ENCODE measurements at places on chromosomes 13 and 19.

DNA sequence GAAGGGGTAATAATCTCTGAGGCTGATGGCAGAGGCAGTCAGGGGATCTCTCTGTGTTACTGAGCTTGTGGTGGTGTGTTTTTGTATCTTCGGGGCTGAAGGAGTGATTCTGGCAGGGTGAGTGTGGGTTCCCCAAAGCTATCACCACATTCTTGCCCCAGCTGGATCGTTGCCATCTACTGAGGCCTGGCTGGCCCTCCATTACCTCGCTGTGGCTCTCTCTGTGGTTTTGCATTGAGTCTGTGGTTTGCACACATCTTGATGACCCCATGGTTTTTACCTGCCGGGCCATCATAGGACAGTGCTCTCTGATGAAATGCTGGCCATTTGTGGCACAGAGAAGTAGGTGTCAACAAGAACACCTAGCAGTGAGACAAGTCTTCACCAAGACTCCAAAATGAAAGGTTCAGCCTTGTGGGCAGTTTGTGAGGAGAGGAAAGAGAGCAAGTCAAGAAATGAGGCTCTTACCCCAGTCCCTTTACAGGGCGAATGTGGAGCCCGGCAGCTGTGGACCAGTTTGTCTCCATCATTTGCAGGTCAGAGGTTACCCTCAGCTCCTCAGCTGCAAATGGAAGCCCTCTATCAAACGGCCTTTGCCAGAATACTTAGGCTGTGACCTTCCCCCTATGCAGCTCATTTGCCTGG lies 69.0 kb upstream of the NPAS1 start:
- no peak for DNase-seq

DNA sequence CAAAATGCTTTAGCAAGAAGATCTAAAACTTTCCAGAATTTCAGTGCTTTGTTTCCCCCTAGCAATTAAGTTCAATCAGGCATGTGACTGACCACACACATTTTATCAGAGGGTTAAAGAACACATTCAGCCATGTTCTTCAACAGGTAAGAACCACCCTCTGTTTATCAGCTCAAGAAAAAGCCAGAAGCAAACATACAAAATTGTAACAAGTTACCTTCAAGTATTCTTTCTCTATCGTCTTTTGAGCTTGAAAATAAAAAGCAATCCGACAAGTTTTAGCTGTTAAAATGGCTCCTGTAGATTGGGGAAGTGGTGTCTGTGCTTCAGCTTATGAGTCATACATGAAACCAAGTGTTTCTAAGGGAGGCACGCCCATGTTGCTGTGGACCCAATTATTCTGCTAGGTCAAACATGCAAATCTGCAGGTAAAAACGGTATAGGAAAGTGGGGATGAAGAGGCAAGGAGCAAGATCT lies at the start of gene ELF1:
Gene ELF1 (minus strand): TSS at position 306 of the 477 bp plus-strand sequence. CDS start 37,262 bp downstream, outside the sequence.
- DNase-seq, result peak; percentile 35

GRCh38 chr19:8890260-8890659 lies 58.1 kb downstream of the MBD3L1 start:
- DNase-seq, result no peak

GRCh38 chr19:9075064-9075949 lies 11.6 kb upstream of the OR1M1 start:
- peak; percentile 94 for DNase-seq

GRCh38 chr13:80235967-80236302 lies 105.0 kb downstream of the SPRY2 start:
- no peak for DNase-seq

DNA sequence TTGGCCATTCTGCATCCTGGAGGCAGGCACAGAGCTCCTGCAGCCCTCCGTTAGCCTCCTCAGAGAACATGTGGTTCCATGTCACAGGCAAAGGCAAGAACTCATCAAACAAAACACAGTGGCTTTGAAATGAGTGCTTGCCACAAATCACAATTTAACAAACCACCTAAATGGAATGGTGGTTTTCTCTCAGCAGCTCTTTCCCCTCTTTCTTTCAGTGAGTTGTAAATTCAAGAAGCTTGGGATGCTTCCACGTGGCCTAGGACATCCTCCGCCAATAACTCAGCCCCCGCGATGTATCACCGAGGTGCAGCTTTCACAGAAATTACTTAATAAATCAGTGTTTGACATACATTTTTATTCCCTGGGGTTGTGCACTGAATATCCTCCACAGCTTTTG lies 65.4 kb upstream of the RFC3 start:
- no peak for DNase-seq

GRCh38 chr13:32969516-32969941 lies 46.7 kb upstream of the KL start:
- DNase-seq, result peak; percentile 42

DNA sequence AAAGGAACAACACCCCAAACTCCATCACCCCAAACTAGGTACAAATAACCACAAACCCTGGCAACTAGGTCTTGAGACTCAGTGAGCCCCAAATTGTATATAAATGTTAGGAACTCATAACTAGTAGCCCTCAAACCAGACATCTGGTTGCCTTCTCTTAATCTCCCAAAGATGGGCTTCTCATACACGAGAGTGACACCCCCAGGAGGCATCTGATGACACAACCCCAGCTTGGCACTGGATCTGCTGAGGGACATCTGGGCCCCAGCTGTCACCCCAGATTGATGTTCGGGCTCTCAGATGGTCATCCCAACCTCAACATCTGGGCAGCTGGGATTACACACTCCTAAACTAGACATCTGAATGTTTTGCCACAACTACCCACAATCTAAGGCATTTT lies 14.8 kb downstream of the RABAC1 start:
- DNase-seq, result no peak

DNA sequence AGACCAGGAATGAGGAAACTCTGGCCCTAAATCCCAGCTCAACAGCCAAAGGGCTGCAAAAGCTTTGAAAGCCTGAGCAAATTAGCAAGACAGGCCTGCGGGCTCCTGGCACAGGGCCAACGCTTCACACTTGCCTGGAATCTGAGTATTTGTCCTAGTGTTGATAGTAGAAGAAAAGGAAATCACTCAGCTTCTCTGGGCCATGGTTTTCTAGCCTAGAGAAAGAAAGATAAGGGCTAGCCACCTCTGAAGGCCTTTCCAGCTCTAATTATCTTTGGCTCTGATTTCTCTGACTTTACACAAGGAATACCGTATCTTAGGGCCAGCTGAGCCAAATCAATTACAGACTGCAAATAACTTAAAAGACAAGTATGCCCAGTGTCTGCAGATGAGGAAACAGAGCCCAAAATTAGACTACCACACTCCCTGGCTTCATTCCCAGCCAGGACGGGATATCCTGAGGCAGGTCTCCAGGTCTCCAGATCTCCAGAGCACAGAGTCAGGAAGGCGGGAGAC lies 69.6 kb downstream of the STK24 start:
- peak; percentile 63 for DNase-seq

DNA sequence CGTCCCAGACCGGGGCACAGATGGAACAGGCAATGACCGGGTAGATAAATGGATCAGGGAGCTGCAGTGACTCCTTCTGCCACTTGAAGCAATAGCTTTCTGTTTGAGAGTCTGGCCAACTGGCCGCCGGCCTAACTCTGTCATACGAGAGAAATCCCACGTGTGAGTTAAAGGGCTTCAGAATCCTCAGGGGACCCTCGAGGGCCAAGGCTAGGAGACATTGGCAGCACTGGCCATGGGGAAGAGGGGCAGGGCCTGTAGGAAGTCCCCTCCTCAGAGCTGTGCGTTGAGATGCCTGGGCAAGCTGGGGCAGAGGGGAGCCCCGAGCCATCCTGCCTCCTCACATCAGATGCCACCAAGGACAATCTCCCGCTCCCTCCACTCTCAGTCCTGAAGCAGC lies 51.6 kb downstream of the KLF2 start:
- DNase-seq, result no peak

- peak; percentile 38 for DNase-seq
Measured at GRCh38 chr13:105598529-105598928, 936.9 kb downstream of the EFNB2 start.

DNA sequence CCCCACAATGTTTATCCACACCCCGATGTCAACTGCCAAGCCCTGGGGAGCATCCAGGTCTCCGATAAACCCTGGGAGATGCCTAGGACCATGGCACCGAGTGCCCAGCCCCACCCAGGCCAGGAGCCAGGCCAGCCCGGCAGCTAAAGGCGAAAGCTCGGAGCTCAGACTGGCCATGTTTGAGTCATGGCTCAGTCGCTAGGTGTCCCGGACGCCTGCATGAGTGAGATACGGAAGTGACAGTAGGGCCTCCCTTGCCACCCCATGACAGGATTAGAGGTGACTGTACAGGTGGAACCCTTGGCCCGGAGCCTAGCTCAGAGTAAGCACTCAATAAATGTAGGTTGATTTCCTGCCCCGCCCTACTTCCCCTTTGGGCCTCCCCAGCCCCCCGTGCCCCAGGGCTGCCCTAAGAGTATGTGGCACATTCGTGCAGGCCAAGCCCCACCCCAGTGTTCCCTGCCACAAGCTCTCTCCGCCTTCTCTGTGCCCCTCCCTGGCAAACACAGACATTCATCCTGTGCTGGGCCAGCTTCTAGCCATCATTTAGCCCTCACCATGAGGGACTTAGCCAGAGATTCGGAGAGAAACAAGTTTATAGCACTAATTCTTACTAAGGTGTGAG lies 5.8 kb upstream of the TPM4 start:
- DNase-seq, result peak; percentile 17

GRCh38 chr19:14164724-14165493 lies 28.5 kb upstream of the ASF1B start:
- no peak for DNase-seq

DNA sequence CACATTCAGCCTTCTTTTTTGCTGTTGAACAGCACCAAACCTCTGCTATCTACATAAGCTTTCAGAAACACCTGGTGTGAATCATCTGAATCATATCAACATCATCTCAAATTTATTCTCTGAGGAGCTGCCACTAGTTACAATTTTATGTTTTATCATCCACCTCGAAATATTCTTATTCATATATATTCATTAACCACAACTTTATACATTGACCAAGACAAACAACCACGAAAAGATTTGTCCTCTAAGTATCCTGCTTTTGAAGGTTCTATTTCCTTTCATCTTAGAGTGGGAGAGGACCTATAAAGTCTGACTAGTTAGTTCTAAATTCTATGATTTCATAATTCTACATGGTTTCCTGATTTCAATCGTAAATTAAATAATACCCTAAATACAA lies 18.9 kb downstream of the ESD start:
- DNase-seq, result no peak

Measured in fibroblast of skin of scalp (primary cell).